Immature natural killer cell (primary cell): ENCODE measurements at places on chromosomes 2 and 18.
A peak's percentile ranks its signal among the peaks of the same experiment; 100 is the strongest.

DNA sequence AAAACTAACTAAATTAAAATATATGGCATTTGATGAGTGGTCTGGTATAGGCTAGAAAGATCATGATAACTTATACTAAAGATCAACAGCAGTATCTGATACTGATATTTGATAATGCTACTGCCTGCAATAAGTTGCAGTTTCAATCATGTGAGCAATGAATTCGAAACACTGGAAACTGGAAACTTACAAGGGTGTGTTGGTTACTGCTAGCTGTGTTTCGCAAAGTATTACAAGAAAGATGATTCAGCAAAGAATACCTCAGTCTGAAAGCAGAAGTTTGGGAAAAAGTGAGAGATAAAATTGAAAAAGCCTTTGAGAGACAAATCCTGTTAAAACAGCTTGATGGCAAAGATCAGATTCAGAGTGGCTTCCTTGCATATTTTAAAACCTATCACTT, 294.5 kb downstream of the CCDC178 start:
- H3K27ac ChIP-seq = no peak overlapping the region
- no peaks in the 10 kb centered on the region for H3K4me1 ChIP-seq
- no peaks in the 10 kb centered on the region for H3K36me3 ChIP-seq
- no peaks in the 10 kb centered on the region for H3K27me3 ChIP-seq
- H3K4me3 ChIP-seq = no peak overlapping the region

GRCh38 chr18:52829876-52830405, 489.9 kb downstream of the DCC start:
- no peak for DNase-seq
- no peak overlapping the region for H3K4me3 ChIP-seq
- no peaks in the 10 kb centered on the region for H3K36me3 ChIP-seq
- no peaks in the 10 kb centered on the region for H3K27me3 ChIP-seq

- peaks cover 30% of the 10 kb centered on the region for H3K36me3 ChIP-seq
- DNase-seq = peak; percentile 88
- peaks cover 68% of the 10 kb centered on the region for H3K4me1 ChIP-seq
- H3K27me3 ChIP-seq = peaks cover 17% of the 10 kb centered on the region
- peak overlapping the region; percentile 99 for H3K27ac ChIP-seq
- peak overlapping the region; percentile 89 for H3K4me3 ChIP-seq
Observed at GRCh38 chr2:174593574-174594203, 3.9 kb downstream of the WIPF1 start.

GRCh38 chr2:27901234-27901633, 10.7 kb downstream of the BABAM2 start:
- H3K4me3 ChIP-seq = no peak overlapping the region
- no peaks in the 10 kb centered on the region for H3K27me3 ChIP-seq
- DNase-seq = no peak
- no peak overlapping the region for H3K27ac ChIP-seq
- H3K36me3 ChIP-seq = peaks cover 44% of the 10 kb centered on the region

DNA sequence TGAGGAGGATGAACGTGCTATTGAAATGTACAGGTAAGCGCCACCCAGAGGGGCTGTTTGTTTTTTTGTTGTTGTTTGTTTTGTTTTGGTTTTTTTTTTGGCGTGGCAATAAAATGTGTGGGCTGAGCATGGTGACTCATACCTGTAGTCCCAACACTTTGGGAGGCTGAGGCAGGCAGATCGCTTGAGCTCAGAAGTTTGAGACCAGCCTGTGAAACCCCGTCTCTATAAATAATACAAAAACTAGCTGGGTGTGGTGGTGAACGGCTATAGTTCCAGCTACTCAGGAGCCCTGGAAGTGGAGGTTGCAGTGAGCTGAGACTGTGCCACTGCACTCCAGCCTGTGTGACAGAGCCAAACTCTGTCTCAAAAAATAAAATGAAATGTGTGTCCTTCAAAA, 6.2 kb downstream of the PDCL3 start:
- peaks cover 47% of the 10 kb centered on the region for H3K36me3 ChIP-seq
- peaks cover 5% of the 10 kb centered on the region for H3K27me3 ChIP-seq
- DNase-seq = no peak
- peaks cover 8% of the 10 kb centered on the region for H3K4me1 ChIP-seq

- peak overlapping the region; percentile 36 for H3K4me3 ChIP-seq
- peaks cover 47% of the 10 kb centered on the region for H3K36me3 ChIP-seq
- H3K4me1 ChIP-seq = peaks cover 42% of the 10 kb centered on the region
- peak overlapping the region; percentile 43 for H3K27ac ChIP-seq
- DNase-seq = no peak
- H3K27me3 ChIP-seq = no peaks in the 10 kb centered on the region
Observed at GRCh38 chr2:8234757-8235374, 447.0 kb upstream of the ID2 start.

GRCh38 chr18:34494359-34494696, 215.8 kb upstream of the DTNA start:
- H3K27ac ChIP-seq = no peak overlapping the region
- H3K4me1 ChIP-seq = no peaks in the 10 kb centered on the region
- H3K4me3 ChIP-seq = no peak overlapping the region
- H3K27me3 ChIP-seq = peaks cover 15% of the 10 kb centered on the region
- no peak for DNase-seq

- no peak overlapping the region for H3K4me3 ChIP-seq
- no peaks in the 10 kb centered on the region for H3K4me1 ChIP-seq
- H3K27me3 ChIP-seq = no peaks in the 10 kb centered on the region
- H3K36me3 ChIP-seq = no peaks in the 10 kb centered on the region
Observed at GRCh38 chr2:212227755-212228154, 310.8 kb downstream of the ERBB4 start.

DNA sequence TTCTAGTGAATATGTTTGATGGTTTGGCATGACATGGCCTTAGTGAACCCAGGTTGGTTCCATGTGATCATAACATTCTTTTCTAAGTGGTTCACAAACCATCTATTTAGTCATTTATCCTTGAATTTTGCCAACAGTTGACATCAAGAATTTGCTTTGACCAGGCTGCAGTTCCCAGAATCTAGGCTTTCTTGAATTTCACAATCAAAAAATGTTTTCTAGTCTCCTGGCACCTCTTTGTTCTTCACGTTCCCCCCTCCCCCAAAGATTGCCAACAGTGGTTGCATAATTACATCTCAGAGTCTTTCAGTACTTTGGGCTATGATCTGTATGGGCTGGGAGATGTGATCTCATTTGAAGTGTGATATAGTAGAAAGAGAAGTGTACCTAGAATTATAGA, 124.0 kb downstream of the GATA6 start:
- no peaks in the 10 kb centered on the region for H3K36me3 ChIP-seq
- no peak overlapping the region for H3K4me3 ChIP-seq
- H3K27ac ChIP-seq = no peak overlapping the region
- peaks cover 3% of the 10 kb centered on the region for H3K27me3 ChIP-seq
- peaks cover 2% of the 10 kb centered on the region for H3K4me1 ChIP-seq

- DNase-seq = no peak
- H3K36me3 ChIP-seq = no peaks in the 10 kb centered on the region
- no peaks in the 10 kb centered on the region for H3K4me1 ChIP-seq
Observed at GRCh38 chr18:64027931-64028695, 58.2 kb downstream of the SERPINB8 start.

DNA sequence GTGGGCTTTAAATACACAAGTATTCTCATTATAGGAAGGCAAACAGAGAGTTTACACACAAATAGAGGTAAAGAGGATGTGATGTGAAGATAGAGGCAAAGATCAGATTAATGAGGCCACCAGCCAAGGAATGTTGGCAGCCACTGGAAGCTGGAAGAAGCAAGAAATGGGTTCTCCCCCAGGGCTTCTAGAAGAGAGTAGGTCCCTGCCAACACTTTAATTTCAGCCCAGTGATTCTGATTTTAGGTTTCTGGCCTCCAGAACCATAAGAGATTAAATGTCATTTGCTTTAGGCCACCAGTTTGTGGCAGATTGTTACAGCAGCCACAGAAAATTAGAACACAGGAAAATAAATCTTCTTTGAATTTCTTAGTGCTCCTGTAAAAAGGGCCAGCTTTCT, 916.7 kb downstream of the CPS1 start:
- H3K4me3 ChIP-seq = no peak overlapping the region
- H3K27ac ChIP-seq = no peak overlapping the region
- H3K27me3 ChIP-seq = no peaks in the 10 kb centered on the region
- H3K4me1 ChIP-seq = no peaks in the 10 kb centered on the region

- no peak overlapping the region for H3K4me3 ChIP-seq
- H3K36me3 ChIP-seq = peaks cover 7% of the 10 kb centered on the region
- H3K27ac ChIP-seq = no peak overlapping the region
- DNase-seq = no peak
- H3K4me1 ChIP-seq = peaks cover 86% of the 10 kb centered on the region
- peaks cover 5% of the 10 kb centered on the region for H3K27me3 ChIP-seq
Observed at GRCh38 chr18:77137851-77138250, 5.3 kb upstream of the MBP start.

DNA sequence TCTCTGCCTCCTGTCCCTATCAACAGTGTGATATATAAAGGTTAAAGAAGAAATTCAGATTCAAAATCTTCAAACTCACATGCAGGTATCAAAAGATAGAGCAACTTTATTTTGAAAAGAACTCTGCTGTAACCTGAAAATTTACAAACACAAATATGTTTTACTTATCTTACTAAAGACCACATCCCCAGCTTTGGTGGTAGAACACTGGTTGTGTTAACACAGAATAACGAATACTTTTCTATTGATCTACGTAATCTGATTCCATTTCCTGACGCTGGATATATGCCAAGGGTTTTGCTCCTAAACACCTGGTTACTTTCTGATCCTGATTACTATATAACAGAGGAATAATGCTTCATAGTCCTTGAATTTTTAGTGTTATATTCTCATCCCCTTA, 23.1 kb upstream of the SLC39A10 start:
- H3K36me3 ChIP-seq = no peaks in the 10 kb centered on the region
- DNase-seq = no peak
- no peaks in the 10 kb centered on the region for H3K4me1 ChIP-seq
- no peak overlapping the region for H3K4me3 ChIP-seq

DNA sequence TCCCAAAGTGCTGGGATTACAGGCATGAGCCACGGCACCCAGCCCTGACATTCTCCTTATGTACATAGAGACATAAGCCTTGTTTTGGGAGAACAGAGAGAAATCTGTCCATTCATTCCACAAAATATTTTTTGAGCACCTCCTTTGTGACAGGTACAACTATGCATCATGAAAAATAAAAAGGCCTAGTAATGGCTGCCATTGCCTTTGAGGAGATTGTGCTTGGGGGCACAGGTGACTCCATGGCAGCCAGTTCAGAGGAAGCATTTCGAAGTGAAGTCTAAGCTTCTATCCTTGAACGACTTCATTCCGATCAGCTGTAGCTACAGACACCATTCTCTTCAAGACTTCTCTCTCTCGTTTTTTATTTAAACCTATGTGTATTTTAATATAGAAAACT, 10.5 kb upstream of the MYCN start:
- H3K36me3 ChIP-seq = no peaks in the 10 kb centered on the region
- no peak overlapping the region for H3K27ac ChIP-seq
- DNase-seq = no peak
- H3K27me3 ChIP-seq = peaks cover 3% of the 10 kb centered on the region

GRCh38 chr2:41989501-41990180, 58.2 kb upstream of the PKDCC start:
- no peak for DNase-seq
- no peak overlapping the region for H3K4me3 ChIP-seq
- peaks cover 11% of the 10 kb centered on the region for H3K27me3 ChIP-seq
- no peaks in the 10 kb centered on the region for H3K36me3 ChIP-seq
- no peak overlapping the region for H3K27ac ChIP-seq

DNA sequence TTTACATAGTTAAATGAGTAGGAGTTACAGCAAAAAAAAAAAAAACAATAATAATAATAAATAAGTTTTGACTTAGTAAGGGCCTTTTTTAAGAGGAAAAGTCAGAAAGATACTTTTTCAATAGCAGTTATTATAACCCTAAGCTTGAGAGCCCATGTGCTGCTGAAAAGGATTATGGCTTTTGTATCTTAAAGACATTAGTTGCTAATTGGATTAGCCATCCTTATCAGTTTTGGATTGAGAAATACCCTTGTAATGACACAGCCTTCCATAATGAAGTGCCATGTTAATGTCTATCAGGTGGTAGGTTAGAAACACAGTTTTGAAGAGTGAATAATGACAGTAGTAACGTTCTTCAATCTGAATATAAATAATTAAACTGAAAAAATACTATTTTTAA, 554.0 kb downstream of the RIT2 start:
- H3K27ac ChIP-seq = no peak overlapping the region
- H3K36me3 ChIP-seq = no peaks in the 10 kb centered on the region
- no peaks in the 10 kb centered on the region for H3K4me1 ChIP-seq
